ENCODE measurements at places on chromosomes 3 and 15.

DNA sequence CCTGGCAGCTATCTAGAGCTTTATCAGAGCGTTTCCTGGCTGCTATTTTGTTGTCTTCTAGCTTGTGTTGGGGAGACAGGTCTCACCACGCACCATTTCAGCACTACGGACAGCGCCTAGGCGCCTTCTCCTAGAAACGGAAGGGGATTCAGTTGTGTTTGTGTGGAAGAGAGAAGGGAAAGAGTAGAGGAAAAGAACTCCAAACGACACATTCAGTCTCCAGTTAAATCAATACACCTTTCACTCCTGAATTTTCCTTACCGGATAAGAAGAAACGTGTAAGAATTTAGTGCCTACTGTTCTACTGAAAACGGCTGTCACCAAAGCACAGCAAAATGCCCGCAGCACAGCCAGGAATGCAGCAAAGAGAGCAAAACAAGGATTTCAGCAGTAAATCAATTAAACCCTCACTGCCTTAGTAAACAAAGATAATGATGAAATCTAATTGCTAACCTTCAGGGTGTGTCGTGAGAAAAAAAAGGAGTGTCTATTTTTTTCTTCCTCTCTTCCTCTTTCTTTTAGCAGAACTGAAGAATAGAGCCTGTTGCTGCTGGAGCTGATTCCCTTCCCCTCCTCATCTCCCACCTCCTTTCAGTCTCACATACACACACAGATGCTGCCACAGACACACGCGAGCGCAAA, 412 bp upstream of the CTXN2 start:
- peak; percentile 76 for DNase-seq

- no peak for DNase-seq
Observed at GRCh38 chr15:58840048-58840447, 68.9 kb downstream of the MINDY2 start.

DNA sequence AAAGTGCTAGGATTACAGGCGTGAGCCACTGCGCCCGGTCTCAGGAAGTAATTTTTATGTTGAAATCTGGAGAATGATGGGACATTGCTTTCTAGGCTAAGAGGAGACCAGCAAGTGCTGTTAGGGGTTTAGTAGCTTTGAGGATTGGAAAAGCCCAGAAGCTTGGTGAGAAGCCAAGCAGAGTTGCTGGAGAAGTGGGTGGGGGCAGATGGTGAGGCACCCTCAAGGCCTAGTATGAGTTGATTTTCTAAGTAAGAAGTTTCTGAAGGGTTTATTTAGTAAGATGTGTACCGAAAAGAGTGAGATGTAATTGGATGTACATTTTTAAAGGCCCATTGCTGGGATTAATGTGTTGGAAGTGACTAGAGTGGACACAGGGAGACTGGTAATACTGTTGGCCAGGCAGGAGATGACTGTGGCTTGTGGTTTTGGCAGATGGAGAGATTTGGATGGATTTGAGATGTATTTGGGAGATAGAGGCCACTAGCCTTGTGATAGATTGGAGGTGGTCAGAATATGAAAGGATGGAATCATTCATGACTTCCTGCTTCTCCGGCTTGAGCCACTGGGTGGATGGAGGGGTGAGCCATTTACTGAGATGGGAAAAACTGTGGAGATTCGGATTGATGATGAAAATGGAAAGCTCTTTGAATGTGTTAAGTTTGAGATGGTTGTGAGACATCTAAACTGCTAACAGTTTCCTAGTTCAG, 2.3 kb downstream of the LRRC28 start:
- DNase-seq: no peak

DNA sequence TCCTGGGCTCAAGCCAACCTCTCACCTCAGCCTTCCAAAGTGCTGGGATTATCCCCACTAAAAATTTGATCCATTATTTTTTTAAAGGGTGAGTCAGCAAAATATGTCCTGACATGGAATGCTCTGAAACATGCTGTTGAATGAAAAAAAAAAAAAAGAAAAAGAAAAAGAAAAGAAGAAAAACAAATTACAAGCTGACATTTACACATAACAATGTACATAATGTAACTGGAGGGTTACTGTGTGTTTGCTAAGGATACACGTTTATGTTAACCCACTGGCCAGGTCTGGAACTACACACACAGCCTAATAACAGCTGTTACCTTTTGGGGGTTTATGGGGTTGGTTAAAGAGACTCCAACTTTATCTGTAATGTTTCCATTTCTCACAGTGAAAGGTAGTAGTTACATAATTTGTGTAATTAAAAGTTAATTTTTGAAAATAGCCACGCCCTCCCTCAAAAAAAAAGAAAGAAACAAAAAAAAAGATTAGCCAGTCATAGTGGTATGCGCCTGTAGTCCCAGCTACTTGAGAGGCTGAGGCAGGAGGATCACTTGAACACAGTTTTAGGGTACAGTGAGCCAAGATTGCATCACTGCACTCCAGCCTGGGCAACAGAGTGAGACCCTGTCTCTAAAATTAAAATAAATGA, 3.1 kb upstream of the MESP2 start:
- DNase-seq: no peak

GRCh38 chr3:12454816-12455121, 29.5 kb upstream of the TSEN2 start:
- DNase-seq: no peak

- DNase-seq: no peak
Observed at GRCh38 chr3:165233501-165234195, 37.5 kb upstream of the SLITRK3 start.

DNA sequence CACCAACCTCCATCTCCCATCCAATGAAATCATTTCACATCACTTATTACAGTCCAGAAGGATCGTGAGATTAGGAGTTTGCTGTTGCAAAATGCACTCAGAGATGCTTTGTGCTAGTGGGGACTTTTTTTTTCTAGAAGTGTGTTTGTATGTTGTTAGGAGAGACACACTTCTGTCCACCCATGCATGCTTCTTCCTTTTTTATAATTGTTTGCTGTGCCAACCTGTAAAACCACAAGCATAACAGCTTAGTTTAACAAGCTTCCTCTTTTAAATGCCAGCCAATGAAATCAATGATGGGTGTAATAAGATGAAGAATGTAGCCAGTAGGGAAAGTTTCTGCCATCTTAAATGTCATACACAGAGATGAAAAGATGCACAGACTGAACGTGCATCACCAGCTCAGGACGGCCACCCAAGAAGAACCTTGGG, 305.6 kb upstream of the STT3B start:
- no peak for DNase-seq

GRCh38 chr3:134232151-134232550, 18.5 kb downstream of the RYK start:
- DNase-seq: no peak

- no peak for DNase-seq
Observed at GRCh38 chr3:76044601-76045600, 259.6 kb upstream of the ZNF717 start.

DNA sequence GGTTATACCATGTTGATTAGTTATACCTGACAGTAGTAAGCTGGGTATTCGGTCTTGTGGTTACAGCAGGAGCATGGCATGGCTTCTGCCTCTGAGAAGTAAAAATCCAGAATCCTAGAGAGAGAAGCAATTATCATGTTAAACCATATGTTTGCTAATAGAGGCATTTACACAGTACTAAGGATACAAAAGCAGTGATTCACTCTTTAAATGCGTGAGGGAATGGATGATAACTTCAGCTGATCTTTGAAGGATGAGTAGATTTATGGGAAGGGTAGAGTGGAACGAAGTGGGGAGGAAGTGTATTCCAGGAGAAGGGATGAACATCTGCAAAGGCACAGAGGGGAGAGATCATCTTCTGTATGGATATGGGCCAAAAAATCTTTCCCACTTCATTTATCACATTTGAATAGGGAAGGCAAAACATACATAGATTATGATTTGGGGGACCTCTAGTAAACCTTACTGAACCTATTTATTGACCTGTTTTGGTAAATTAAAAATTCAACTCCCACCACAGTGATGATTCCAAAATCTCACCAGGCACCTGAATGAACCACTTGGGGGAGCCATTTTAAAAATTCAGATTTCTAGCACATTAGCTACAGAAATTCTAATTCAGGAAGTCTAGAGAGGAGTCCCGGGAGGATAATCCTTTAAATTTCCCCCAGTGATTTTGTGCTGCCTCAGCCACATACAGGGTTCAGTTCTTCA, 35.1 kb downstream of the IGSF10 start:
- DNase-seq: no peak

GRCh38 chr15:38307251-38307650, 54.6 kb downstream of the SPRED1 start:
- DNase-seq: no peak

DNA sequence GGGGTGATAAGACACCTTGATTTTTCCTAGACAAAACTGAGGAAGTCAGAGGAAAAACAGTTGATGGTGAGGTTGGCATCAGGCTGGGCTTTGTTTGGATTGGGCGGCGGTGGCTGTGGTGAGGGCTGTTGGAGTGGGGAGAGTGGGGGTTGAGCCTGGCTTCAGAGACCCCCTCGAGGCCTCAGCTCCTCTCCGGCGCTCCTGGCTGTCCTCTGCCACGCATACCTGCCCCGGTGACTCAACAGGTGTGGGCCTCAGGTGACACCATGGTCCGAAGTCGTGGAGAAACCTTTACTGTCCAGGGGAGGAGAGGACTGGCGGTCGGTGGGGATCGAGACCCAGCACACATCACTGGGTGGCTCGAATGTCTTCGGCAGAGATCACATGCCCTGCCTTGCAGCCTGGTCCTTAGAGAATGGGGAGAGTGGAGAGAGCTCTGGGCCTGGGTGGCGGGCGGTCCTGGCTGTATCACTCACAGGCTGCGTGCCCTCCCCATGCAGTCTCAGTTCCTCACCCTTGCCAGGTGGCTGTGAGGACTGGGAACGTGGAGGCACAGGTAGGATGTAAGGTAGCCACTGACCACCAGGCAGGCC, 2.6 kb downstream of the APBA2 start:
- no peak for DNase-seq

- DNase-seq: peak; percentile 11
Observed at GRCh38 chr15:27681038-27681437, 418.1 kb downstream of the OCA2 start.

GRCh38 chr3:170714562-170715535, 129.0 kb upstream of the SLC7A14 start:
- no peak for DNase-seq

DNA sequence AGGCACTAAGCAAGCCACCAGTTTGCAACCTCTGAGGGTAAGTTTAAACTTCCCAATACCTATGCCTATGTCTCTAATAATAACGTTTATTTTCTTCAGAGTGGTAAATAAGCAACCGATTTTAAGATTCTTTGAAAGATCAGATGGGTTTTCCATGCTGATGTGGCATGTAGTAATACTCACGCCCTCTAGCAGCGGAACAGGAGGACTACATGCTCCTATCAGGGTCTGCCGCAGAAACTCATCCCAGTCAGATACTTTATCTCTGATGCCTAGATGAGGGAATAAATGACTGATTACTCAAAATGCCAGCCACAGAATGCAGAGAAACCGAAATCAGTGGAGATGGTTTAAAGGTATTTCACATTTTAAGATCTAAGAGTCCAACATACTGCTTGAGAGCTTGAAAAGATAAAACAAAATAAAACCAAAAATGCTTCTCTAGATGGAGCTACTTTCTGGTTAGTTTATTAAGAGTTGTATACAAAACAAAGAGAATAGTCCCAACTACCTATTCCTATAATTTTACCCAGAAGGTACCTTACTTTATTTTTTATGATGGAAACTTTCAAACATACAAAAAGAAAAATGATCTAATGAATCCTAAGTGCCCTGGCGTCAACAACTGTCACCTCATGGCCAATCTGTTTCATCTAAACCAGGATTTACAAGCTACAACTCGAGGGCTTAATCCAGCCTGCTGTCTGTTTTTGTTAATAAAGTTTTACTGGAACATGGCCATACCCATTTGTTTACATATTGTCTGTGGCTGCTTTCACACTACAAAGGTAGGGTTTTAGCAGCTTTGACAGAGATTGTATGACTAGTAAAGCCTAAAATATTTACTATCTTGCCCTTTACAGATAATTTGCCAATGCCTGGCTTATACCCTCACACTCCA, 37.5 kb upstream of the STIMATE start:
- peak; percentile 13 for DNase-seq

DNA sequence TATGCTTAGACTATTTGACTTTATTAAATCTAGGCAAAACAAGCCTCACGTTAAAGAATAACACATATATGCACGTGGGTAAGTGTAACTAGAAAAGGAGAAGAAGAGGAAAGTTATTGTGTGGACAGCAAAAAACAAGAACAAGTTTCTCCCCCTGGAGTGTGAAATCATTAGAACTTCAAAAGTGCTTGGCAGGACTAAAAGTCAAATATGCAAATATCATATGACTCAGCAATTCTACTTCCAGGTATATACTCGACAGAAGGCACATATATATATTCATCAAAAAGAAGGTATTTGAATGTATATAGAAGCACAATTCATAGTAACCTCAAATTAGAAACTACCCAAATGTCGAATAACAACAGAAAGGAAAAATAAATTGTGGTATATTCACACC, 68.9 kb upstream of the STXBP5L start:
- DNase-seq: no peak

DNA sequence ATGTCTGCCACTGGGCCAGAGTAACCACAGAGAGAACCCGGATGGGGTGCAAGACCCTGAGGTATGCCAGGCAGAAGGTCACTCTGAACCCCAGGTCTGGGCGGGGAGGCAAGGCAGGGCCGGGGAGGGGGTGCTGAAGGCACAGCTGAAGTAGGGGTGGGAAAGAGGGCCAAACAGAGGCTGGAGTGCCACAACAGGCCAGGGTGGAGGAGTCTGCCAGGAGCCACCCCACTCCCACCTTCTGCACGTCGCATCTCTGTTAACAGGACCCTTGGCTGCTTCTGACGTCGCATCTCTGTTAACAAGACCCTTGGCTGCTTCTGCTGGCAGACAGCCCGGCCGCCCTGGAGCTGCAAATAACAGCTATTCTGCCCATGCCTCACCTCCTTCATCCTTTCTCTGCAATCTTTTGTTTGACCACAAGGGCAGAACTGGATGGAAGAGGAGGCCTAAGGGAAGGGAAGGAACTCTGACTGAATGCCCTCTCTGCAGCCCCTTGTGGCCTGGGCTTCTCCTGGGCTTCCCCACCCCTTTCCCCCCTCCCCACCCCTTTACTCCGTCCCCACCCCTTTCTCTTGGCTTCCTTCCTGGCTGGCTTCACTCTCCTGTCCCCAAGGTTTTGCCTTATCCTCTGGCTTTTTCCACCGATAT, 20.6 kb upstream of the FBLN2 start:
- DNase-seq: peak; percentile 60

DNA sequence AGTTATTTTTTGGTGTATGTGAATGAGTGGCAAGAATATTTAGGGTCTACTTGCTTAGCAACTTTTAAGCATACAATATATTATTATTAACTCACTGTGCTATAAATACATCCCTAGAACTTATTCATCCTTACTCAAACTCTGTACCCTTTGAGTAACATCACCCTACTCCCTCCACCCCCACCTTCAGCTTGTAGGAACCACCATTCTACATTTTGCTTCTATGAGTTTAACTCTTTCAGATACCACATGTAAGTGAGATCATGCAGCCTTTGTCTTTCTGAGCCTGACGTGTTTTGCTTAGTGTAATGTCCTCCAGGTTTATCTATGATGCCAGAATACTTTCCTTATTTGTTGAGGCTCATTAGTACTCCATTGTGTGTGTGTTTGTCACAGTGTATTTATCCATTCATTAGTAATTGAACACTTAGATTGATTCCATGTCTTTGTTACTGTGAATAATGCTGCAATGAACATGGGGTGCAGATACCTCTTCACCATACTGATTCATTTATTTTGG, 526.9 kb downstream of the PYDC2 start:
- no peak for DNase-seq

All from iPS DF 6.9 (cell line).